NCI-H2107 (cell line): ENCODE measurements at places on chromosomes 3 and 15.

- no peak for DNase-seq
Measured at GRCh38 chr3:93989241-93989640, 9.3 kb downstream of the ARL13B start.

DNA sequence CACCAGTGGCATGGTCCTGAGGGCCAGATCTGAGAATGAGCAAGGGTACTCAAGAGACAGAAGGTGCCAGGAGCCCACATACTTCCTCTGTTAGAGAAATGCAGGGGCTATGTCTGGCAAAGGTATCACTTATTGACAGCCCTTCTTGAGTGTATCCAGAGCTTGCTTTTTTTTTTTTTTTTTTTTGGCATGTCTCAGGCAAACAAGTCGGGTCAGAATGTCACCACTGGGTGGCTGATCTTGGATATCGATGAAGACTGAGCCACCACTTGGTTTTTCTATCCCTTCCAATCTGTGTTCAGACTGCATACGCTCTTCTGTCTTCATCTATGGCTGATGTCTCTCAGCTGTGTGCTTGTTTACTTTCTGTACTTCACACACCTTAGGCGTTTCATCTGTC lies 363.4 kb upstream of the C2CD4B start:
- DNase-seq: no peak

DNA sequence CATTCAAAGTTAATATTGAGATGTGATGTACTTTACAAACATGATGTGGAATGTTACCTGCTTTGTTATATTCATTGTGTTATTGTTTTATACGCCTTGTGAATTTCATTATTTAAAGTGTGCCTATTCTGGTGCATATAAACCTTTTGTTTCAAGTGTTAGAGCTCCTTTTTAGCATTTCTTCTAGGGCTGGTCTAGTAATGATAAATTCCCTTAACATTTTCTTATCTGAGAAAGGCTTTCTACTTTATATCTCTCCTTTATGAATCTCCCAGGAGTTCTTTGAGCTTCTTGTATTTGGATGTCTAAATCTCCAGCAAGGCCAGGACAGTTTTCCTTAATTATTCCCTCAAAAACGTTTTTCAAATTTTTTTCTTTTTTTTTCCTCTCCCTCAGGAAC lies 1005.6 kb downstream of the IGSF11 start:
- no peak for DNase-seq

DNA sequence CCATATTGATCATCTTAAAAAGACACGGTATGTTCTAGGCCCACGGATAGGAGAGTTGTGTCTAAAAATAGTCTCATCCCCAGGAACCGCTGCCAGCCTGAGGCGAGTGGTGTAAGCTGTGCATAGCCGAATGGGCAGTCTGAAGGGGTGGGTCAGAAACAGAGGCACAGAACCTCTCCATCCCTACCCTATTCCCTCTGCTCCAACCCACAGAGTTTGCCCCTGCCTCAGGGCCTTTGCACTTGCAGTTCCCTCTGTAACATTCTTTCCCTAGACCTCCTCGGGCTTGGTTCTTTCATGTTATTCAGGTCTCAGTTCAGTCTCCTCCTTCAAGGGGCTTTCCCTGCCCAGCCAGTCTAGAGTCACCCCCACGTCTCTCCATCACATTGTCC lies 4.8 kb downstream of the SCN5A start:
- DNase-seq: no peak

GRCh38 chr3:108564564-108564963 lies 24.7 kb downstream of the CIP2A start:
- no peak for DNase-seq

- DNase-seq: no peak
Measured at GRCh38 chr3:14123308-14124222, 1.1 kb downstream of the CHCHD4 start.

DNA sequence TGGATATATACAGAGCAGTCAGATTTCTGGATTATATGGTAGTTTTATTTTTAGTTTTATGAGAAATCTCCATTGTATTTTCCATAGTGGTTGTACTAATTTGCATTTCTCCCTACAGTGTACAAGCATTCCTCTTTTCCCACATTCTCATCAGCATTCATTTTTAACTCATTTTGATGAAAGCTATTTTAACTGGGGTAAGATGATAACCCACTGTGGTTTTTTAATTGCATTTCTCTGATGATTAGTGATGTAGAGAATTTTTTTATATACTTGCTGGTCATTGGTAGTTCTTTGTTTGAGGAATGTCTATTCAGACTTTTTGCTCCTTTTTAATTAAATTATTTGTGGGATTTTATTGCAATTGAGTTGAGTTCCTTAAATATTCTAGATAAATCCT lies 903.6 kb downstream of the DIPK2A start:
- no peak for DNase-seq

DNA sequence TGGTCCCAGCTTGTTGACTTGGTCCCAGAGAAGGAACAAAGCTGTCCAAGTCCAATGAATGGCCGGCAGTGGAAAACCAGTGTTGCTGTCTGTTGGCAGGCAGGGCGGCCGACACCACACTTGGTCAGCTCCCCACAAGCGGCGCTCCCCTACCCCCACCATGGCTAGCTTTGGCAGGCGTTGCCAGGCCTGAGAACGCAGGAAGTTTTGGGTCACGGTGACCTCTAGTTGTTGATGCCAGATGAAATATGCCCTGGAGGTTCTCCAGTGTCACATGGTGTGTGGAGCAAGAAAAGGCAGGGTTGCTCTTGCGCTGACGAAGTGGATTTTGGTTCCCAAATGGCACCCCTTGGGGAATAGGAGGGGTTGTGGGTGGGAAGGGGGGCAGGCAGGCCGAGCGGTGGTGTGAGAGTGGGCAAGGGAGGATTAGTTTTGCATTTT lies 72.7 kb upstream of the TPRG1 start:
- DNase-seq: no peak

- no peak for DNase-seq
Measured at GRCh38 chr15:100809587-100809986, 70.0 kb upstream of the ALDH1A3 start.

DNA sequence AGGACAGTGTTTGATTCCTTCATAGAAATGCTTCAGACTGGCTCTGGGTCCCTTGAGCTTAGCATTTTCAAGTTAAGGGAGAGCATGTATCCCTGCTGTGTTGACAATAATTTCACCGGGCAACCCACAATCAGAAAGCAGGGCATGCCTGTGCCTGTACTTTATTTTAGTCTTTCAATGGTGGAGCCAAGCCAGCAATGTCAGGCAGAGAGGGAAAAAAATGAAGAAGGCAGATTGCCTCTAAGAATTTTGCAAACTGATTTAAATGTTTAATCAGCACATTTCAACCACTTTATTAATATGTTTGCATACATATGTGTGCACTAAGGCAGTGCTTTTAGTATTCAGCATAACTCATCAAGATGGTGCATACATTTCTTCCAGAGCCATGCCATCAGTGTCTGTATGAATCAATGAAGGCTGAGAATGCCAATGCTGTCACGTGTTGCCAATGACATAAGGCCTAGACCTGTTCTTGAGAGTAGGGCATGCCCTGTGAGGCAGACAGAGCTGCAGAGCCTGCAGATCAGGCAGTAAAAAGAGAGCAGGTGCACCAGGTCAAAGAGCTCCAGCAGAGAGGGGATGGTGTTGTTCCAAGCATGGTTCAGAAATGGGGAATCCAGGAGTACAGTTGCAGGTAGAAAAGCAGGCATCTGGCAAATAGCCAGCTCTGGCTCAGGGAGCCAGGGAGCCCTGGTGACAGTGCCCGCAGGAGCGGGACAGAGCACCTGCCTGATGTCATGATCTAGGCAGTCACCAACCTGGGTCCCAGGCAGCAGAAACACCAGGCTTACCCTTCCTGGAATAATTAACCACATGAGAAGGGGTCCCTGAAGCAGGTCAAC lies 508.5 kb downstream of the GABRG3 start:
- DNase-seq: no peak

DNA sequence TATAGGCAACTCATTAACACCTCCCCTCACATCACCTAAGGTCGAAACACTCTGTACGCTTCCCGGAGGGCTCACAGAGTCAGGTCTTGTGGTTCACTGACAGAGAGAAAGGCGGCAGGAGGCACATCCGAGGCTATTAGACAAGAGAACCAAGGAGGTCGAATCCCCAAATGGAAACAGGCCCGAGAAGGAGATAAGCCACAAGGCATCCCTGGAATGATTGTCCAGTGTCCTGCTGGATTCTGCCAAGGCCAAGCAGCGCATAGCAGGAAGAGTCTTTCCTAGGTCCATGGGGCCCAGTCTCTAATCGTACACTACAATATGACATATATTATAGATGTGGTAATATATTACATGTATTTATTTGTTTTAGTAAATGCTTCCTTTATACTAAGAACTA lies 58.5 kb downstream of the ANXA2 start:
- DNase-seq: no peak

DNA sequence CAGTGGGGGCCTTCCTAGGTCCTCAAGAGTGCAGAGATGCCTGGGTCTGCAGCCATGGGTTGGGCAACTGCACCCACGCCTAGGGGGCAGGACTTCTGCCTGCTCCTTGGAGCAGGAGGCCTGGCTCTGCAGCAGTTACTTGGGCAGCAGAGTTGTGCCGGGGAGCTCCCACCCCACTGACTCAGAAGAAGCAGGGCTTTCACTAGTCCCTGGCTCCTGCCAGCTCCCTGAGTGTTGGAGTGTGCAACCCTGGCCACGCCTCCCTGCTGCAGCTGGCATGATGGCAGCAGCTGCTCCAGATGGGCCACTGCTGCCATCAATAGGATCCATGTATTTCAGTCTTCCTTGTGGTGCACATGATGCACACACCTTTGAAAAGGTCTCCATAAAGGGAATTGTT lies 40.6 kb upstream of the KCNH8 start:
- DNase-seq: no peak

DNA sequence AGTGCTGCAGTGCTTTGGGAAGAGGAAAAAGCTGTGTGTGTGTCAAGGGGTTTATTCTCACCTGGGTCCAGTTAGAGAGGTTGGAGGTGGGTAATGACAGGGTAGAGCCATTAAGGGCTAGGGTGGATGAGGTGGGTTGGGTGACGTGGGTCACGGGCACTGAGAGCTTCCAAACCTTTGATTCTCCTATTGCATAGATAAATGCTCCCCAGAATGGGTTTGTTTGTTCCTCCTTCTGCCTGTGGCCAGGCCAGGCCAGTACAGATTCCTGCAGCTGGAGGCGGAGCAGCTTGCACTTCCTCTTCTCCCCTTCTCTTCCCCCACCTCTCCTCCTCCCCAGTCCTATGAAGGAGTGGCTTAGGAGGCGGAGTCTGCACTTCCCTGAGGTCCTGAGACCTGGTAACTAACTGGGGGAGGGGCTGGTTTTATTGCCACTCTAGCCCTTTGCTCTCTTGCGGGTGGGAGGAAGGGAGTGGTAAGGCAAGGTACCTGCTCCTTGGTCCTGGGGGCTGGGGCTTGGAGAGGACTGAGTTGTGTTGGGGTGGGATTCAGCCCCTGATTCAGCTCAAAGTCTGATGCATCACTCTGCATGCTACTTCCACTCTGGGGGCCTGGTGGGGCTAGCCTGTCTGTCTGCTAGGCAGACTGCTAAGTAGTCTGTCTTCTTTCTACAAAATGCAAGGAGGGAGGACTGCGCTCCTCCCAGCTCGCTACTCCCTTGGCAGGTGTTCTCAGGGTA lies 3.5 kb downstream of the SPINT1 start:
- peak; percentile 11 for DNase-seq

GRCh38 chr3:148930752-148931151 lies 60.6 kb upstream of the GYG1 start:
- no peak for DNase-seq

DNA sequence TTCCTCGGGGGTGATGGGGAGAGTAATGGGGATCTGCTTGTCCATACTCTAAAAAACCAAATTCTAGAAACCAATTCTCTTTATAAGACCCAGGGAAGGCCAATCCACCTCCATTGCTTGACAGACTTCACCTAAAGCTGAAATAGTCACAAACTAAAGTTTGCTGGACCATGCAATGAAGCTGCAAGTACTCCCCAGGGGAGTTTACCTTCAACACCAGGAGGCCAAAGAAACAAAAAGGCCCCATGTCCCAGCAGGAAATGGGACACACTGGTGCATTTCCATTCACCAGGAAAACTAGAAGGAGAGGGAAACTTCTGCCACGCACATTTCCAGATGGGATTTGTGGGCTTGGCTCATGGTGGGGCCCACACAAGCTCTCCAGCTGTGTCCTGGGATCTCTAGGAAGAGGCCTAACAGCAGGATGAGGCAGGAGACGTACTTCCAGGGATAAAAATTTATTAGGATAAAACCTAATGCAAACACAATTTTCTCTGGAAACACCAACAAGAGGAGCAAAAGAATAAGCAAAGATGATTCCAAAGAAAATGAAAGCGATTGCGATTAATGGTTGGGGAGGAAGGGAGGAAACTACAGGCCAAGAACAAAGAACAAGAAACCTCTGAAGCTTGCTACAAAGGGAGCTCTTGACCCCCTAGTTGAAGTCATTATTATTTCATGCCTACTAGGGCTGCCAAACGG lies 238.0 kb upstream of the LRTM1 start:
- no peak for DNase-seq

DNA sequence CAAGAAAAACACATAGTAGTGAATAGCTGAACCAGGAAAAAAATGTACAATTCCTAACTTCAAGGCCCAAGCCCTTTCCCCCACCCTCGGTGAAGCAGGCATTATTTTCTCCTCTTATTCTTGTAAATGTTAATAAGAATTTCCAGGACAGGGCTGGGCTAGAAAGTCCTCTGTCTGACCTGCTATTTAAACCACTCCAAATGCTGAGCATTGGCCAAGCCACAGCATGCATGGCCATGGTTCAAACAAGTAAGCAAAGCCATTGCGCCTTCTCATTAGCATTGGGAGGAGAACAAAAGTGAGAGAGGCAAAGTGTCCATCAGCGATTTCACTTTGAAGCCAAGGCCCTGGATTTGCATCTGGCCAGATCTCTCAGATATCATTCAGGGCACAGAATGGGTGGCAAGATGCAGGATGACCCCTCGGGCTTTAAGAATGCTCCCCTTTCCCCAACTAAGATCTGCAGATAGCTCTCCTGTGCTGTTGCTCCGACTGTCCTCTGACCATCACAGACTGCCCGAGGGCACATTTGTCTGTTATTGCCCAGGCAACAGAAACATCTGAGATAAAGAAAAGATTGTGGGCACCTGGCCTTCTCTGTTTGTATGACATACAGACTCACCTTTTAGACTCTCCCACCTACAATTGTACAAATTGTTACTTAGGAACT lies 46.3 kb downstream of the CEMIP start:
- no peak for DNase-seq

DNA sequence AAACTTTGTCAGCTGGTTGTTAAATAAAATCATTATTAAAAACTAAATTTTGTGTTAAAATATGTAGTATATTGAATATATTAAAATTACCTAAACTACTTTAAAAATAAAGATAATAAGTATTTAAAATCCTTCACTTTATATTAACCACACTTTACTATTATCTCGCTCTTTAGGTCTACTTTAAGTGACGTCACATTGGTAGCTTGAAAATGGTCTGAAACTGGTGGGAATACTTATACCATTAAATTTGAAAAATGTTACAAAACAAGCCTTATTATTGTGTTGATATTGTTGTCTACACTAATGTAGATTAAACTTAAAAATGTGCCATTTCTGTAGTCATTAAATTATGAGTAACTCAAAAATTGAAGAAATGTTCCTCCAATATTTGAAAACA lies 77.6 kb downstream of the ZIC4 start:
- no peak for DNase-seq
